ENCODE measurements at places on chromosomes 6 and 20.
A peak's percentile ranks its signal among the peaks of the same experiment; 100 is the strongest.

GRCh38 chr6:89680551-89680950 lies 42.0 kb upstream of the LYRM2 start:
- no peak for DNase-seq

- no peak for DNase-seq
Measured at GRCh38 chr6:34953061-34954025, 64.3 kb downstream of the ANKS1A start.

DNA sequence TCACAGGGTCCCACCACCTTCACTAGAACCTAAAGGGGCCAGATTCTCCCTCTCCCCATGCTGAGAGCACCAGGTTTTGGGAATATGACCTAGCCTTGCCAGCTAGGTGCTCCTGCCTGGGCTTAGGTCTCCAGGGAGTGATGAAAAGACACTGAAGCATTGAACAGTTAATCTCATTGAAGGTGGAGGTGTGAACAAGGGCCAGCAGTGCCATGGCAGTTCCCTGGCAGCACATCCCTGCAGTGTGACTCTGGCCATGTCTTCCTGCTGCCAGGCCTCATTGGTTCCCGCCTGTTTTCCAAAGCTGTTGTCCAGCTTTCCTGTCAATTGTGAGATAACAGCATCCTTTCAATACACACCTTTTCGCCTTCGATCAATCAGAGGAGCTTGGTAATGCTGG lies 10.9 kb downstream of the PPIL6 start:
- DNase-seq: no peak

- no peak for DNase-seq
Measured at GRCh38 chr20:45117581-45117980, 2.6 kb upstream of the WFDC5 start.

DNA sequence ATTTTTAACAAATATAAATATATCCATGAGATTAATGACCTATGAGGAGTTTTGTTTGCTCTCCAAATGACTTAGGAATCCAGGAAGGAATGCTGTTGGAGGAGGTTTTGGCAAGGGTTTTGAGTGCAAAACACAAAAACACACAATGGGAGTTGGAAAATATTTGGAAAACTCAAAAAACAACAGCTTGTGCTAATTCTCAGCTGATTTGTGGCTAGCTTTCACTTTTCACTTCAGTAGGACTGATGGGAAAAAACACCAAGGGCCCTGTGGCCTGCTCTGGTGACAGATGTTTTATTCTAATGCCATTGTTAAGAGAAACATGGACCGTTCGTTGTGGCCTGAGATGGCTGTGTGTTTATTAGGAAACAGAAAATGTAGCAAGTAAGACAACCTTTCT lies 113.9 kb downstream of the ALDH8A1 start:
- no peak for DNase-seq

GRCh38 chr6:159979136-159979874 lies 10.4 kb downstream of the IGF2R start:
- DNase-seq: no peak

DNA sequence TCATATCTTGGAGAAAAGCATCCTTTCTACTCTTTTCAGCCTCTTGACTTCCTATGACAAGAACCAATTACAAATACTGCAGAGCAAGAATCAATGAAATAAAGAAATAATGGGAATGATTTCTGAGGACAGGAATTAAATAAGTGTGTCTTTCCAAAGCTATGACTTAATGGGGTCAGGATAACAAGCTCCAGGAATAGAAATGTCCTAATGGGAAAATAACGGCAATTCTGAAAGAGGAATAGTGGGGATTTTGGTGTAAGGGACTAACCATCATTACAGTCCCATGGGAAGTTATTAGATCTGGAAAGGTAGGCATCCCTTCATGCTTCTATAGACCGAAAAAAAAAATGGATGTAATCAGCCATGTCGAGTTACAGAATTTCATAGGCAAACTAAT lies 28.2 kb upstream of the SNAP25 start:
- no peak for DNase-seq

DNA sequence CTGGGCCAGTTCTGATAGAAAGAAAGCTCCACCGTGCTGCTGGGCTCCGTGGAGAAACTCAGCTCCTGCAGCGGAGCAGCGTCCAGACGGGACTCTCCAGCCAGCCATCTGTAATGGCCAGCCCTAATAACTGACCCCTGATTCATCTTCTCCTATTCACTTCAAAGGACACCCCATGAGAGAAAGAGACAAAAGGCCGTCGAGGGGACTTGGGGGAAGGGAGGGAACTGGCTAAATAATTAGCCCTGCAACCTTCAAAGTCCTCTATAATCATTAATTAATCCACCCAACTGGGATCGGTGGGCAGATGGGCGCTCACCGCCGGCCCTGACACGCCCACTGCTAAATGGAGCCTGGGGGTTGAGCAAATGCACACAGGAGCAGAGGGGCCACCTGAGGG lies 512.4 kb downstream of the CD83 start:
- DNase-seq: no peak

- peak; percentile 54 for DNase-seq
Measured at GRCh38 chr6:29641430-29642148, 8.6 kb upstream of the GABBR1 start.

- no peak for DNase-seq
Measured at GRCh38 chr6:130118236-130118635, 99.9 kb downstream of the L3MBTL3 start.

DNA sequence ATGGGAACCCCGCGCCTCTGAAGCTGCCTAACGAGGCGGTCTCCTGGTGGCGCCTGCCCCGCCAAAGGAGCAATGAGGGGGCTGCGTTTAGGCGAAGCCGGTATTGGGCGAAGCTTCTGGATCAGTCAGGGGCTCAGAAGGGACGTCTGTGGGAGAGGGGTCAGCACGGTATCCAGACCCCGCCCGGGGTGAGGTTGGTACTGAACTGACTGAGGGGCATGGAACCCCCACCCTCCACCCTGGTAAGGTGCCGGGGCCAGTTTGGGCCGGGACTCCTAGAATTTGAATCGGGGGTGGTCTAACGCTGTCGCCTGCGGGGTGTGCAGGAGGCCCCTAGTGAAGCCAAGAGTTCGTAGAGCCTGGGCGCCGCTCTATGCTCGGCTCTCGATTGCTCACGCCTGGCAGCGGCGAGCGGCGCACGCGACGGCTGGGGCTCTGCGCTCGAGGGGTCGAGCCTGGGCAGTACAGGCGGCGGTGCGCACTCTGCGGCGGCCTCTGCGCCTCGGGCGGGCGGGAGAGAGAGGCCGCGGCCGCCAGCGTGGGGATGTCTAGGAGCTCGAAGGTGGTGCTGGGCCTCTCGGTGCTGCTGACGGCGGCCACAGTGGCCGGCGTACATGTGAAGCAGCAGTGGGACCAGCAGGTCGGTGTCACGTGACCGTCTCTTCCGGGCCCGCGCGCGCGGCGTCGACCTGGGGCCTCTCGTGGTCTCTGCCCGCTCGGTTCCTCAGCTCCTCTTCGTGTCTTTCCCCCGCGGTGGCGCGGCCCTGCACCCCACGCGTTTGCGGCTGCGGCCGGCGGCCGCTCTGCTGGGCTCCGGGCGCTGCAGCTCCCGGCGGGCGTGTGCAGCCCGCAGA lies at the start of the genes KAT14 and PET117:
Gene KAT14 (plus strand): TSS at position 452 of the 854 bp plus-strand sequence. CDS start 4,798 bp downstream, outside the sequence.
Gene PET117 (plus strand): TSS at position 452 of the 854 bp plus-strand sequence. CDS start 93 bp downstream, at position 545.
- DNase-seq: peak; percentile 95

DNA sequence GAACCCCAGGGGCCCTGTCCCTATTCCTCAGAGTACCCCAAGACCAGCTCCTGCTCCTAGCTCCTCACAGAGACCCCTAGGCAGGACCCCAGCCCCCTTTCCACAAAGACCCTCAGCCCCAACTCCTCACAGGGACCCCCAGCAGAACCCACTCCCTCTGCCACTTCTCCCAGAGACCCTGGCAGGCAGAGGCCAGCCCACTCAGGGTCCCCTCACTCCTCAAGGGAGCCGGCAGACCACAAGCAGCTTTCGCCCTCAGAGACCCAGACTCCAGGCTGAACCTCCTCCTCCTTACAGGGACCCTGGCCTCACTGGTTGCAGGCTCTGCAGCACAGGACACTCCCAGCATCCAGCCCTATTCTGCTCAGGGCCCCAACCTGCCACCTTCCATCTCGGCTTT lies 575 bp downstream of the SLC44A4 start:
- no peak for DNase-seq

GRCh38 chr6:87907521-87907920 lies 140.1 kb upstream of the SPACA1 start:
- DNase-seq: no peak

DNA sequence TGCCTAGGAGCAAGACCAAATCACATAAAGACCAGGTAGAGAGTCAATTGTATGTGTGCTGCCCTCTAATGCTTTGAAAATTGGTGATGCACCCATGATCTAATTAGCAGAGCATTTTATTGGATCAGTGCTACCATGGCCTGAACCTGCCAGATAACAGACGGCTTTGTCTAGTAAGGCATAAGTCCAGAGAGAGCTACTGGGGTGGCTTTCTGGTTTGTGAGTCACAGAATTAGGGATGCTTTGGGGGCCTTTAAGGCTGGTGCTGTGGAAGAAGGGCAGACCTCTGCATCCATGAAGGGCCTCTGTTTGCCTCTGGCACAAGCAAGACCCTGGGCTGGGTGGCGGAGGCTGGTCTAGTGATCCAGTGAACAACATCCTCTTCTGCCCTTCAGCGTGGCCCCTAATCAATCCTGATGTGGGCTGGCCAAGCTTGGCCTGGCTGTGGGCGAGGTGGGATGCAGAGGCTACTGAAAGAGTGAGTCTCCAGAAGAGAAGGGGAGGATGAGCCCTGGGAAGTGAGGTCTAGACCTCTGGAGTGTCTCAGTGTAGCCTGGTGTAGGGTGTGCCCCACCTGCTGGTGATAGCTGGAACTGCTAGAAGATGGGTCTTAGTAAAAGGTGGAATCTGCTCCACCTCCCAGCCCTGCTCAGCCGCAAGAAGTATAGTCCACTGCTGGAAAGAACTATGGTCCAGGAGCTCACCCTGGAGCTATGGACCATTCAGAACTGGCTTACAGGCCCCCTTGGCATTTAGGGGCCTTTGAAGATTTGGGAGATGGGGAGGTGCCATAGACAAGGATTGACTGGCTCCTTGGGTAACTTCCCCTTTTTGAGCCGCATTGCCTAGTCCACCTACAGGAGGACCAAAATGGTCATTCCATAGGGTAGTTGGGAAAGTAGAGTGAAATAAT lies 36.7 kb upstream of the AAR2 start:
- peak; percentile 82 for DNase-seq

DNA sequence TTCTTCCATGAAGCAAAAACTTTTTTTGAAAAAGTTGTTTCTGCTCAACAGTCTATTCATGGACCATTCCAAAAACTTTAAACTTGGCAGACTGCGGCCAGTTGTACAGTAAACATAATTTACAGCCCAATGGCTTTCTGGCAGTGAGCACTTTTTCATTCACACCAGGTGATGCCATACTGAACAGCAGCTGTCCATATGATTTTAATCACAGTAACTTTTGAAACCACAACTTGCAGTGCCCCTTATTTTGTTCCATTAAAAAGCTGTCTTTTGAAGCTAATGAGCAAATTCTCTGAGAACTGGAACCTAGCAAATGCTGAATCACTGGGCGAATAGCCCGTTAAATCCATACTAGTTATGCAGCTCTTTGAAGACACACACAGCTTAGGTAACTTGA lies 576.6 kb downstream of the PTPRT start:
- no peak for DNase-seq

GRCh38 chr20:49203746-49204145 lies 15.5 kb upstream of the DDX27 start:
- DNase-seq: no peak

GRCh38 chr20:23130622-23131140 lies 44.6 kb upstream of the CD93 start:
- no peak for DNase-seq

- no peak for DNase-seq
Measured at GRCh38 chr6:27260369-27260768, 12.9 kb downstream of the PRSS16 start.

GRCh38 chr6:42365021-42365420 lies 86.7 kb downstream of the TRERF1 start:
- DNase-seq: peak; percentile 49

DNA sequence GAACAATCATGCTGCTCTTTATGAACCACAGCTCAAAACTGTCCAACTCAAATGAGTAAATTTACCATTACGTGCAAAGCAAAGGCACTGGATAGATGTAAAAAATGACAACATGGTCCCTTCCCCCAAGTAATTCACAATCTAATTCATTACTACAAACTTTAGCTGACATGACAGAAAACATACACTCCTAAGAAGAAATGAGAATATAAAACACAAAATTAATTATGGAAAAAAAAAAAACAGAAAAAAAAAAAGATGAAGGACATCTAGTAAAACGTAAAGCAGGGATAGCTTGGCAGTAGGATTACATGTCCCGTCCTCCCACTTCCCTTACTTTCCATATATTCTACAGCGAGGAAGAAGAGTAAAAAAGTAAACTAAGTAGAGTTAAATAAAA lies 5.7 kb downstream of the TUBE1 start:
- no peak for DNase-seq

GRCh38 chr6:161152907-161153662 lies 120.8 kb downstream of the AGPAT4 start:
- no peak for DNase-seq

DNA sequence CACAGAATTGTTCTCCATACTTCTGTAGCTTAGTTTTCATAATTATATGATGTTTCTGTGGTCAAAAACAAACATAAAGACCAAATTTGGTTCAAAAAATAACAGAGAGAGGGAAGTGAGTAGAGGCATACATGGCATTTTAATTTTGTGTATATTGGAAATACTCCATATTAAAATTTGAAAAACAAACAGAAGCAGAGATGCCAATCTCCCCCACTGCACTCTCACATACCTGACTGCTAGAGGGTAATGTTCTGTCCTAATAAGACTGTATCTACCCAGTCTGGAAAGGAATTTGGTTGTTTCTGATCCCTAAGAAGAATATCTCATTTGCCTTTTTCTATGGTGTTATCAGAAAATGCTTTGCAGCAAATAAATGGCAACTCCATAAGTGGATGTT lies 959.0 kb upstream of the FLRT3 start:
- DNase-seq: no peak

DNA sequence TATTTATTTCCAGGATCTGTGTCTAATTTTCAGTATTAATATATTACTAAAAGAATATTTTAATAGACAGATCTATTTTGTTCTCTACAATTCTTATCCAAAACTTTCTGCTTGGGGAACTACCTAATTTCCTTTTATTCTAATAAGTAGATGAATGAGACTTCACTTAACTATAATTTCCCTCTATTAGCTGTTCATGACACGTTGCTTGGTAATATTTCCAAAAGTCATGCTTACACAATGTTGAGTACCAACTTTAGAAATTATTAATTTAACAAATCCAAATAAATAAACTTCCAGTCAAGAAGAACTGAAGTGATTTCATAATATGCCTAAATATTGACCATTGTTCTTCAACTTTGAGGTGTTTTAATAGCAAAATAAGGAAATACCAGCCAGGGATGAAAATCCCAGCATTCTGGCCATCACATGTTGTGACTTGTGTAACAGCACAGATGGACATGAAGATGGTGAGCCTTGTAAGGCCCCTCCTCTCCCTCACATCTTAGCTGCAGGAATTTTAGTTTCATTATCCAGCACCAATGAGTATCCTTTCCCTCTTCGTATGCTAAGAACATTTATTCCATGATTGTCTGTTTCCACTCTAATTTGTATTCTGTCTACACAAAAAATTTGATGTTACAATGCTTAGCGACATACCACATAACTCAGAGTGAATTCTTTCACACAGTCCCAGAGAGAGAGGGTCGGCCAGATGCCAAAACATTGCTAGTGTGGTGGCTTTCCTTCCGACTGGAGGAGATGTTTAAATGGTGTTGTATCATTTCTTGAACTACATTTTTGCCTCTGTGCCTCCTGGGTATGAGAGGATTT lies 137.5 kb downstream of the FOXA2 start:
- no peak for DNase-seq

- DNase-seq: no peak
Measured at GRCh38 chr6:166119116-166119911, 48.3 kb downstream of the TBXT start.

- no peak for DNase-seq
Measured at GRCh38 chr6:29674008-29674407, 6.9 kb downstream of the ZFP57 start.

GRCh38 chr20:37807471-37808232 lies 95.3 kb upstream of the VSTM2L start:
- no peak for DNase-seq

All from Right ventricle myocardium superior (tissue), 1 donor.